ENCODE measurements at places on chromosomes 2 and 18. TPM values are rescaled to one million over a fixed set of nuclear protein-coding genes. Genes with fewer than 3 reads are reported as not detected.

The GREB1L gene
- total RNA-seq, result 2.7 TPM

The SLC11A1 gene
- 0.10 TPM for total RNA-seq

The CCDC195 gene
- not detected for total RNA-seq

The RAB27B gene
- total RNA-seq, result 1.4 TPM

The RAPGEF4 gene
- 1.7 TPM for total RNA-seq

The RNF152 gene
- total RNA-seq, result 4.8 TPM
